Activated CD4-positive, alpha-beta memory T cell treated with anti-CD3 and anti-CD28 coated beads for 36 hours (primary cell): ENCODE measurements at places on chromosomes 4 and X.

- peaks cover 3% of the 10 kb centered on the region for H3K36me3 ChIP-seq
- peak overlapping the region; percentile 30 for H3K27ac ChIP-seq
- H3K27me3 ChIP-seq: peaks cover 38% of the 10 kb centered on the region
- H3K4me1 ChIP-seq: peaks cover 20% of the 10 kb centered on the region
These were observed 179.9 kb upstream of the PPP3CA start for GRCh38 chr4:101527188-101527587.

GRCh38 chrX:123230798-123231197, 46.7 kb downstream of the GRIA3 start:
- no peaks in the 10 kb centered on the region for H3K36me3 ChIP-seq
- DNase-seq: no peak
- H3K4me1 ChIP-seq: no peaks in the 10 kb centered on the region
- H3K27me3 ChIP-seq: no peaks in the 10 kb centered on the region

- DNase-seq: no peak
- H3K36me3 ChIP-seq: no peaks in the 10 kb centered on the region
- peaks cover 5% of the 10 kb centered on the region for H3K4me1 ChIP-seq
- H3K27me3 ChIP-seq: no peaks in the 10 kb centered on the region
- no peak overlapping the region for H3K27ac ChIP-seq
These were observed 13.3 kb downstream of the CLDN2 start for GRCh38 chrX:106933538-106933961.

DNA sequence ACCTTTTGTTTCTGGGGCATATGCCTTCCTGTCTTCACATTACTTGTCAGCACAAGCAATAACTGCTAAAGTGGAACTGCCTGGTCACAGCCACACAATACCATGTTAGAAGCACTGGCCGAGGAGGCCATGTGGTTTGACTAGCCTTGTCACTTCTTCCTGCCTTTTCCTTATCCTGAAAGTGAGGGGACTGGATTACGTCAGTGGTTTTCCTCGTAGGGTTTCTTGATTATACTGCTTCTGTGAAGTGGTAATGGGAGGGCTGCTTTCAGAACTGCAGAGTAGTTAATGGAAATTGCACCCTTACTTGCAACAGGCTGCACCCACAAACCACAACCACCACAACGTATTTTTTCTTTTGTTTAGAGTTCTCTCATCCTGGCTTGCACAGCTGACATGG, 26.6 kb downstream of the ZRSR2 start:
- peak overlapping the region; percentile 58 for H3K27ac ChIP-seq
- peak; percentile 44 for DNase-seq
- H3K4me1 ChIP-seq: peaks cover 37% of the 10 kb centered on the region
- H3K27me3 ChIP-seq: no peaks in the 10 kb centered on the region
- no peak overlapping the region for H3K4me3 ChIP-seq
